Suprapubic skin (tissue), 4 donors: ENCODE measurements at places on chromosomes 4 and X.

DNA sequence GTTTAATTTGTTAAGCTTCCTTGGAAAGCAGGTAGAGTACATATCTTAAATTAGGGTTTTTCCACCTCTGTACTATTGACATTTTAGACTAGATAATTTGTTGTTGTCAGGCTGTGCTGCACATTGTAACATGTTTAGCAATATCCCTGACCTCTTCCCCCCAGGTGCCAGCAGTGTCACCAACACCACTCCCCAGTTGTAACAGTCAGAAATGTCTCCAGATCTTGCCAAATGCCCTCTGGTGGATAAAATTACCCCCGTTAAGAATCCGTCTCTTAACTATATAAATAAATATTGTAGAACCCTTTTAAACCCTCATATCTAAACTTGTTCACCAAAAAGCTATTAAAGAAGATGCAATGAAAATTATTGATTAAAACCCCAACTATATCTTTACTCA is 161.5 kb downstream of the ARHGAP6 start:
- no peak for DNase-seq

- no peak for DNase-seq
Observed at GRCh38 chrX:151634937-151635336, 60.3 kb upstream of the PRRG3 start.

DNA sequence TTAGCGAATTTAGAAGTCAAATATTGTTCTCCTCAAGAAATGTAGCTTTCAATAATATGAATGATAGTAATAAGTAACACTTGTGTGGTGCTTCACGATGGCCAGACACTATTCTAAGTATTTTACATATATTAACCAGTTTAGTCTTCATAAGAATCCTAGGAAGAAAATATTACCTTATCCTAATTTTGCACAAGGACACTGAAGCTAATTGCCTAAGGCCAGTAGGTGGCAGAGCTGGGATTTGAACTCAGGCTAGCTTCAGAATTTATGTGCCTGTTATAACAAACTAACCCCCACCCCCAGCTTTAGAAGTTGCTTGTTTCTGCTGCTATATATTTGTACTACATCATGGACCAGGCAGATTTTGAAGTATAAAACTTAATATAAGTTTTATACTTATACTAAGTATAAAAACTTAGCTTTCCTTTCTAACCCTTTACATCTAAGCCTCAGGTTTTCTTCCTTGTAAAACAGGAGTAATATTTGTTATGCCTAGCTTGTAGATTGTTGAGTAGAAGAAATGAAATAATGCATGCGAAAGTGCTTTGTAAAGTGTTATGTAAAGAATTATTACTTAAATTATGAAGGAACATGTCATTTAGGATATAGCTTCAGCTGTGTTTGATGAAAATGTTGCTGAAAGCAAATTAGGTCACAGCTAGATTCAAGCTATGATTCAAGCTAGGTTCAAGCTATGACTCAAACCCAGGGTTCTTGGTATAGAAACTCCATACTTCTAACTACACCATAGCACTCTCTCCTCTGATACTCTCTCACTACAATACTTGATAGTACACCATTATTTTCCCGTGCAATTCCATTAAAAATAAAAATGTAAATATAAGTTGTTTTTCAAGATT is 4.2 kb upstream of the CDS1 start:
- no peak for DNase-seq

- no peak for DNase-seq
Observed at GRCh38 chr4:153348006-153348405, 3.5 kb downstream of the MND1 start.

DNA sequence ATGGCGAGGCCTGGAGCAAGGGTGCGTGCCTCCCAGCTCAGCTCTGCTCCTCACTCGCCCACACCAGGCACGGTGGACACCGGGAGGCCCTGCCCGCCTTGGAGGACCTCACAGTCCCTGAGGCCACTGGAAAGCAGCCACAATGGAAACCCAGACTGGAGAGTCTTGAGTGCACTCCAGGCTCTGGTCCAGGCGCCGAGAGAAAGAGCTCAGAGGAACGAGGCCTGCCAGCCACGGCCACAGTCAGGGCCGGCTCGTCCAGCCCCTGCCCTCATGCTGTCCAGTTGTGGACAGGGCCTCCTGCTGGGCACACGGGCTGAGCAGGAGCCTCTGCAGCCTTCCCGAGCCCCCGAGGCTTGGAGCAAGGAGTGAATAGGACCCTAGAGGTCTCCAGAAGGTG is 53.3 kb upstream of the GRPEL1 start:
- no peak for DNase-seq
